ENCODE measurements at places on chromosomes 2 and 18.

DNA sequence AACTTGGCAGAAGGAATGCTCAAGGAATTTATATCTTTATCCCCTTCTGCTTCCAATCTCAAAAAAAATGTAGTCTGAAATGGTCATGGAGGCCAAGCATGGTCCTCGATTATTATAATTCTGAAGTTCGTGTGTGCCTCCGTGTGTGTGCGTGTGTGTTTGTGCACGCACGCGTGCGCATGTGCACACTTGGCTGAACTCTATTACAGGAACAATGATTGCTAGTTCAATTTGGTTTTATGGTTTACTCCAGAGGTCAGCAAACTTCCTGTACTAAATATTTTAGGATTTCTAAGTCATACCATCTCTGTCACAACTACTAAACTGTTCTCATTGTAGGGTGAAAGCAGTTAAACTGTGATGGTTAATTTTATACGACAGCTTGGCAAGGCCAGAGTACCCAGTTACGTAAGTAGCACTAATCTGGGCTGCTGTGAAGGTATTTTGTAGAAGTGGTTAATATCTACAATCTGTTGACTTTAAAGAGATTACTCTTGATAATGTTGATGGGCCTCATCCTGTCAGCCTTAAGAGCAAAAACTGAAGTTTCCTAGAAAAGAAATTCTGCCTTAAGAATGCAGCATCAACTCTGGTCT, 5.8 kb upstream of the MARCHF7 start:
- no peak for DNase-seq

DNA sequence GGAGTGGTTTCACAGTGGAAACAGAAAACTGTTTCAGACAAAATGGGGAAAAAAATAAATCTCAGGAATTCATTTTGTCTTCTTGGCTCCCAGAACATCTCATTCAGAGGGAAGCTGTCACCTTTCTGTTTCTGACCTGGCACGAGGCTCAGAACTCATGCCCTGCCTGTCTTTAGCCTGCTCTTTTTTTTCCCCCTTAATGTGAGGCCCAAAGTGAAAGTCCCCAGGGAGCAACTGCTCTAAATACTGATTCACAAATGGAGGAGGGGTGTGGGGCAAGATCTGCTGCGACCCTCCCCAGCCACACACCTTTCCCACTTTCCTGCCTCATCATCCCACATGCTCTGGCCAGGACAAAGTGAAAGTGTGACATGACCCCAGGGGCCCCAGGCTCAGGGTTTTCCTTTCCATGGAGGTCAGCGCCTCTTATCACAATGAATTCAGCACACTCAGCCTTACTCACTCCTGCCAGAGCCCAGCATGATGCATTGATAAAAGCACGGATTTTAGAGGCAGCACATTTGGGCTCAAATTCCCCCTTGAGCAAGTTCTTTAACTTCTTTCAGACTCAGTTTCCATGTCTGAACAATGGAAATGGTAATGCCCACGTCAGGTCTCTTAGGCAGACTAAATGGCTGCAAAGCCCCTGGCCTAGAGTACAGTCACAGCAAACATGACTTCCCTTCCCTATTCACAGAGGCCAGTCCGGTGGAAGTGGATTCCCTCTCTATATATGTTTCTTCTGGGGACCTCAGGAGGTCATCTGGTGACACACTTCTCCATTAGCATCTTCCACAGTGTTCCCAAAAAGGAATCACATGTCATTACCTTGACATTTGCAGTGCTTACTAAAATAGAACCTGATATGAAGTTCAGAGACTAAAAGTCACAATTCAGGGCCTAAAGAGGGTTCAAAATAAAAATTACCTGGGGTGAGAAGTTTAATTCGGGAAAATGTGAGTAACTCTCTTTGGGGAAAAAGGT, 55.3 kb upstream of the TMEM163 start:
- no peak for DNase-seq

- no peak for DNase-seq
These were observed 9.3 kb downstream of the TMEM182 start for GRCh38 chr2:102771114-102771513.

- DNase-seq: no peak
These were observed at the start of gene DCC for GRCh38 chr18:52339891-52340371. Gene DCC (plus strand): TSS chr18:52340197. CDS start chr18:52340788, 591 bp downstream.

DNA sequence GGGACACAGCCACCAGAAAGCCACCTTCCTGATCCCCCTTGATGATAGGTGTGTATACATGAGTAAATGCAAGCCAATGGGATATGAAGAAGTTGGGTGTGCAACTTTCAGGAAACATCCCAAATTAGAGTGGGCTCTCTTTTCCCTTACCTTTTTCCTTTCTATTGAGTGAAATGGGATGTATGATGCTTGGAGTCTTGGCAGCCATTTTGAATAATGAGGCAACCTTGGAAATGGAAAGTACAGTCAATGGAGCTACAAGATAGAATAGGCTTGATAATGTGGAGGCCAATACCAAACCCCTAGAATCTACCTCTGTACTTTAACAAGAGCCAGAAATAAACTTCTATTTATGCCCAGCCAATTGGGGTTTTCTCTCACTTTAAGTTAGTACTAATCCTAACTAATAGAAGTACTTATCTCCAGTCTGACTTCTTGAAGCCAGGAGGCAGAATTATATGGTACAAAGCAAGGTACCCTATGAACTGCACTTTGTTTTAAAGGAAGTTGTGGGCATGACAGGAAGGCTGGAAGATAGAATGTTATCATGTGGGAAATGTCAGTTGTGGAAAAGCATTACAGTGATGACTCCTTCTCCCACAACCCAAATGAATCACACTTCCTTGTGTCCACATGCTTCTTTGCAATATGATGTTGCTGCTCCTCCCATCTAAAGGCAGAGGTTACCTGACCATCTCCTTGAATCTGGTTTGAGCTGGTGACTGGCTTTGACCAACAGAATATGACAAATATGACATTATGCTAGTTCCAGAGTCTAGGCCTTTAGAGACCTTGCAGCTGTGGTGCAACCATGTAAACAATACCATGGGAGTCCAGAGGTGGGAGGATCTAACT, 12.9 kb upstream of the NABP1 start:
- DNase-seq: no peak

DNA sequence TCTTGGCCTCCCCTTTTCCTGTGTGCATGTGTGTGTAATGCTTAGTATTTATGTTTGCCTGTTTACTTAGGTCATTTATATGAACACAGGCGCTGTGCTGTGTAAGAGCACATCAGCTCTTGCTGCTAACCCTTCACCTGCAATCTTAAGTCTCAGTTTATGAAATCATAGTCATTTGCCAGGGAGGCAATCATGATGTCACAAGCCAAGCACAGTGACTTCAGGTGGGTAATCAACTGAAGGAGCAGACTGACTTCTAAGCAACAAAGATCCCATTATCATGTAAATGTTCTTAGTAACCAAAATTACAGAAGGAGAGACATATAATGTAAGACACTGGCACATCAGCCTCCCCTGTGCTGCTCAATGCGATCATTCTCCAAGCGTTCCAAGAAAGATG, 386.3 kb upstream of the MEIS1 start:
- DNase-seq: no peak

- DNase-seq: no peak
These were observed 5.2 kb upstream of the SPAST start for GRCh38 chr2:32058130-32058529.

GRCh38 chr2:223668302-223668998, 66.3 kb upstream of the SCG2 start:
- DNase-seq: no peak

GRCh38 chr2:8230466-8230865, 451.4 kb upstream of the ID2 start:
- DNase-seq: no peak

DNA sequence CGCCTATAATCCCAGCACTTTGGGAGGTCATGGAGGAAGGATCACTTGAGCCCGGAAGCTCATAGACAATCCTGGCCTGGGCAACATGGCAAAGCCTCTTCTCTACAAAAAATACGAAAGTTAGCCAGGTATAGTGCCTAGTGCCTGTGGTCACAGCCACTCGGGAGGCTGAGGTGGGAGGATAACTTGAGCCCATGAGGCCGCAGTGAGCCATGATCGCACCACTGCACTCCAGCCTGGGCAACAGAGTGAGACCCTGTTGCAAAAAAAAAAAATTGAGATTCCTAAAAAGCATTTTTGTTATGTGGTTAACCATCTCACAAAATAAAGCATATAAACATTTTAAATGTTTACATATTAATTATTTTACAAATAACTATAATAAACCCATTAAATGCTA, 13.9 kb downstream of the PCBP1 start:
- no peak for DNase-seq

GRCh38 chr2:104852090-104852666, 1.7 kb upstream of the POU3F3 start:
- no peak for DNase-seq

DNA sequence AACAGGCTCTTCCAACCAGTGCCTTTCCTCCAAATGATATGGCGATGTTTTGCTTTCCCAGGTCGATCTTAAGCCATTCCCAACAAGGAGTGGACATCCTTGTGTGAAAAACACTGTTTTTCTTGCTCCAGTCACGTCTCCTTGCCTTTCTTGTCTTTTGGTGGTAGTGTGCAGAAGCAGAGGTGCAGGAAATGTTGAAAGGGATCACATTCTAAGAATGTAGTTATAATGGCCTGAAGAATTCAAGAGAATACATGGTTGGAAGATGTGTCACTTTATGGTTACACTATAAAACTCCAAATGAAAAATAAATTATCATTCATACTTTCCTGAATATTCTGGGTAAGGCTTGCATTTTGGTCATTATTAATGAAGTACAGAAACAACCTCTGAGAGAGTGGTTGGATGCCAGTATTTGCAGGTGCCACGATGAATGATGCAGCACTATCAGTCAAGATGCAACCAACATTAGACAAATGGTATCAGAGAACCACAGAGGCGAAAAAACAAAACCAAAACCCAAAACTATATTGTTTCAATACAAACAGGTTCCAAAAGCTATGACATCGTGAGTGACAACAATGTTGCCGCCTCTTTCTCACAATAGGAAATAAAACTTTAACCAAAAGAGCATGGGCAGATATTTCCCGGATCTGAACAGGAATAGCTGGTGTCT, 27.5 kb upstream of the POLE4 start:
- DNase-seq: no peak

DNA sequence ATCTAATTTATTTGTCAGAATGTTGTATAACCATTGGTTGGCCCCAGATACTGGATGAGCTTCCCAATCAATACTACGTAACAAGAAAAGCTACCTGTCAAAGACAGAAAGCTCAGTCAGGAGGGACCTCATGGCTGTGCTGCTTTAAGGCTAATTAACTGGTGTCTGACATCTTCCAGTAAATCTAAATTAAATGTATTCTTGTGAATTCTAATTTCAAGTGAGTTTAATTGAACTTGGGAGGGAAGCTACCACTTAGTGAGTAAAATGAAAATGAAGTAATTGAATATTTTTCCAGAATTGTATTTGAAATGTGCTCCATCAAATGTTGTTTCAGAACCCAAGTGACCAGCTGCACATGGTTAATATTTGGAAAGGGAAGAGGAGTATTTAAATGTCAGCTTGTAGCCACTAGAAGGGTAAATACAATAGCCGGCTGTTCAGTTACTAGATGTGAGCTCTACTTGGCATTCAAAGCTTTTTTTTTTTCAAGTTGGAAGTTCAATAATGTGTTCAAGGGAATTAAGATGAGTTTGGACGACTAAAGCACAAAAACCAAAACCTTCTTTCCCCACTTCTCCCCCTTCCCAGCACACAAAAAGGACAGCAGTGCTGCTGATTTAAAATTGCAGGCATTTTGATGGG, 62.0 kb downstream of the GPR39 start:
- no peak for DNase-seq

DNA sequence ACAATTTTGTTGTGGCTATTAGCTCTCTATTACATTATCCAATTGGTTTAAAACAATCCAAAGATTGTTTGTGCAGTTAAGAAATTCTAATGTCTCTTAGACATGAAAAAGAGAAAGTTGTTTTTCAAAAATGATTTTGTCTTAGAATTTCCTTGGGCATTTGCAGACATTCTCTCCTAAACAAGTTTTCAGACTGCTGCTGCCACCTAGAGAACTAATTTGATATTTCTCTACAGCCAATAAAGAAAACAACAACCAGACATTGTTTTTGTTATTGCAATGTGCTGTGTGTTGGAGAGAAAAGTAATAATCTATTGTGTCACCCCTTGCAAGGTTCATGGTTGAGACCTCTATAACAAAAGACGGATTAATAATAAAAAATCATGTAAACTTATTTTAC, 119.0 kb upstream of the SYT4 start:
- DNase-seq: no peak

- DNase-seq: no peak
These were observed 250.3 kb upstream of the EPHA4 start for GRCh38 chr2:221822416-221822815.
